CD4-positive, CD25-positive, alpha-beta regulatory T cell (primary cell): ENCODE measurements at places on chromosomes 13 and 19. TPM values are rescaled to one million over a fixed set of nuclear protein-coding genes. Genes with fewer than 3 reads are reported as not detected.

Gene WDR88
- not detected for total RNA-seq

Gene SIGLEC12
- not detected for total RNA-seq

Gene PODNL1
- total RNA-seq = not detected

Gene ACTL9
- not detected for total RNA-seq

Gene MEIOSIN
- total RNA-seq = not detected

Gene ZNF44
- total RNA-seq = 22.9 TPM
